Left renal pelvis (tissue), 4 donors: ENCODE measurements at places on chromosomes 5 and 9. TPM values are rescaled to one million over a fixed set of nuclear protein-coding genes. Genes with fewer than 3 reads are reported as not detected.
A peak's percentile ranks its signal among the peaks of the same experiment; 100 is the strongest.

- no peak for DNase-seq
These were observed 72.5 kb downstream of the AP3B1 start for GRCh38 chr5:78221964-78222451.

DNA sequence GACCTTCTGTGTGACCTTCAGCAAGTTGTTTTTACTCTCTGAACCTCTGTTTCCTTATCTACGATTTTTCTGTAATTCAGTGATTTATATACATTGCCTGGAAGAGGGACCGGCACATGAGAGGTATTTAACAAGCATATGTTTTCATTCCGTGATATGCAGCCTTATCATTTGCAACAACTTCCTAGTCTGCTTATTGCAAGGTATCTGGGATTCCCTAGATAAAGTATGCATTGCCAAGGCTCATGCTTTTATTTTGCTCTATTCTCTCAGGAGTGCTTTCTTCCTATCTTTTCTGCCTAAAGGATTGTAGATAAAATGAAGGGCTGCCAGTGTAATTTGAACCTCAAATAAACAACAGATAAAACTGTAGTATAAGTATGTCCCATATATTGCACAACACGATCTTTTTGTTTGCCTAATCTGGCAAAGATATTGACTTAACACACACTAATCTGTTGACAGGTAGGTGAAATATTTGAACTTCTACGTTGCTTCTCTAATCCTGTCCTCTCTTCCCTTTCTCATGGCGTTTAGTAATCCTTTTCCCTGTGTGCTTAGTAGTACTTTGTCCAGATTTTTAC, 377.2 kb upstream of the TNC start:
- DNase-seq: no peak

DNA sequence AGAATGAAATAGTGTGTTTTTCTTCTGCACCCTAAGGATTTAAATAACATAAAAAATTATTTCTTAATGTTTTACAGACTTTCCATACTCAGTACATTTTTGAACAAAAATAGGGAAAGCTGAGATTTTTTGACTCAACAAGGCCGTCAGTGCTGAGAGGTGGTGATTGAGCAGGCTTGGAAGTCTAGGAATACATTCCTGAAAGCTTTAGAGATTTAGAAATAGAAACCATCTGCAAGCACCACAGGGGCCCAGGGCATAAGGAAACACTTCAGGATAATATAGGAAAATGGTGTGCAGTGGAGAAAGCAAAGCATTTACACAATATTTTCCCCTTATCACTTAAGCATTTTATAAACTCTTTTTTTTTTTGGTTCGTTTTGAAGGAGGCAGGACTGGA, 5.2 kb downstream of the BASP1 start:
- no peak for DNase-seq

DNA sequence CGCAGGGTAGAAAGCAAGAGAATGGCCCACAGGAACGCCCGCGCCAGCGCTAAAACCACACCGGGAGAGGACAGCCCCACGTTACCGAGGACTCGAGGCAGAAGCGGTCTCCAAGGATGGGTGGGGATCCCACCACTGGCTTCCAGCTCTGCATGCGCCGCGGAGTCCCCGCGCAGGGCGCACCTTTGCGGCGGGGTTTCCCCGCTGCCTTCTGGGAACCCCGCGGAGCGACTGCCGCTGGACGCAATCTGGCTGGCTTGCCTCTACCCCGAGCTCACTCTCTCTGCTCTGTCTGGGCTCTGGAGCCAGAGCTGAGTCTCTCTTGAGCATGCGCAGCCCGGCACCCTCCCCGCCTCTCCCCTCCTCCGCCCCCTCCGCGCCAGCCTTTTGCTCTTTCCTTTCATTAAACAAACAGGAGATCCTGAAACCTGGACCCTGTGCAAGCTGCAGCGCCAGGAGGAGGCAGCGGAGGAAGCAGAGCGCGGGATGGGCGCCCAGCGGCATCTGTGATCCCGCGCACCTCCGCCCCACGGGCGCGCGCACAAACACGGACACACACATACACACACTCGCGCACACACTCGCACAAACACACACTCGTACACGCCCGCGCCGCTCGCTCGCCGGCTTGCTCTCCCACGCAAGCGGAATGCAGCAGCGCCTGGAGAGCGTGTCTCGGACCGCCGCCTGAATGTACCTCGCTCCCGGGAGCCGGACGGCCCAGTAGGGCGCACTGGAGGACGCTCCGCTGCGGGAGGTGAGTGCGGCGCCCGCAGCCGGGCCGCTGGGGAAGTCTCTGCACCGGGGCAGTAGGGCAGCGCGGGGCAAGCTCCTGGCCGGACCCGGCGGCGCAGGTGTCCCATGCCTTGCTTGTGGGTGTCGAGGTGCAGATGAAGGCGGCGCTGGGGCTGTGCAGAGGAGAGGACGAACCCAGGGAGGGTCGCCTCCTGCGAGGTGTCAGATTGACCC, at the start of gene PLPPR1:
Gene PLPPR1 (plus strand): TSS at position 382 of the 969 bp plus-strand sequence.
- peak; percentile 51 for DNase-seq

DNA sequence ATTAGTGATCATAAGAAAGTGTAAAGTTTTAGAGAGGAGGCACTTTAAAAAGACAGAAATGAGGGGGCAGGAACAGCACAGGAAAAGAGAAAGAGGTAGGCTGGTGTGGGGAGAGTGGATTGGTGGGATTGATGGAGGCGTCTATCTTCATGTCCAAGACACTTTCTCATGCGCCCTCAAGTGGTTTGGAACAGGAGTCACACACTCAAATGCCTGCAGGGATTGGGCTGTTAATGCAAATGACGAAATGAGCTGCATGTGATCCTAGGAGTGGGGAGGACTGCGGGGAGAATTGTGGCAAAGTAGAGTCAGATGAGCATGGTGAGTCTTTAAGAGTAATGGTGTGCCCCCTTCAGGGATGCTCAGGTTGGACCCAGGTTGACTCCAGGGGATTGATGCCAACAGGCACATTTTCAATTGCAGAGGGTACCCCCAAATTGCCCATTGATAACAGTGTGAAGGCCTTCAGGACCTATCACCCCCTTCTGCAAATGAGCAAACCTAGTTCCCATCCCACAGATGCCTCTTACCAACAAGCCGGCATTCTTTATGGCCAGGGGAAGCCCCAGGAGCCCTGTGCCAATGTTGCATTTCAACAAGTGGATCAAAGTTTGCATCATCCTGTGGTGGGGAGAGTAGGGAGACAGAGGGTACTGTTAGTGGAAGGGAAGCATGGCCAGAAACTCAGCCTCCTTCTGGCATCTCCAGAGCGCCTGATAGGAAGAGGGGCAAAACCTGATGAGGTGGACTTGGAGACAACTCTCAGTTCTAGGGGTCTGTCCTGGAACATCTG, 5.3 kb downstream of the SLC36A3 start:
- no peak for DNase-seq

DNA sequence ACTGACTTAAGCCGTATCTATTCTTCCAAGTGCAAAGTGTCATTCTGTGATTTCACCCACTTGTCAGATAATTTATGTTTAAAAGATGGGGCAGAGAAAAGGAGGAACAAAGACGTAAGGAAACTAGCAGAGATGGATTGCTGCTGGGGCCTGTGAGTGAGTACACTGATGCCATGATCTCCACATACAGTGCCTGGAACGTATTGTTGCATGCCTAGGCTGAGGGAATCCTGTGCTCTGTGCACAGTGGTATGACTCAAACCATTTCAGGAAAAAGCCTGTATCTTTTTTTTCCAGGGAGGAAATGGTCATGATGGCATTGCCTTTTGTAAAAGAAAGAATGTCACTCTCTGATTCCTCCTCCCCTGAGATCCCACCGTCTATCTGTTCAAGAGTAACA, 359.5 kb upstream of the ADAMTS16 start:
- DNase-seq: no peak

DNA sequence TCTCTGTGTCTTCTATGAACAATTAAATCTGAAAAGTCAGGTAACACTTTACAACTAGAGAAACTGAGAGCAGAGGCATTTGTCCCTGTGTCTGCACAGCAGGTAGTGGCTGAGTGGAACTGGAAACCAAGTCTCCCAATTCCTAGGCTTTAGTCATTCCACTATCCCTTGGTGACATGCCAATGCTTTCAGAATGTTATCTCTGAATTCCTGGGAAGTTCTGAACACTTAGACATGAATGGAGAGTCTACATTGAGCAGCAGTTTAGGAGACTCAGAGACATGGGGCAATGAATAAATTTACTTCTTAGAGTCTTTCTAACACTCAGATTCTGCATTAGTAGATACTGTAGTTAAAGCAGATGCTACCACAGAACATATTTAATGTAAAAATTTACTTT, 94.8 kb upstream of the APC start:
- no peak for DNase-seq

DNA sequence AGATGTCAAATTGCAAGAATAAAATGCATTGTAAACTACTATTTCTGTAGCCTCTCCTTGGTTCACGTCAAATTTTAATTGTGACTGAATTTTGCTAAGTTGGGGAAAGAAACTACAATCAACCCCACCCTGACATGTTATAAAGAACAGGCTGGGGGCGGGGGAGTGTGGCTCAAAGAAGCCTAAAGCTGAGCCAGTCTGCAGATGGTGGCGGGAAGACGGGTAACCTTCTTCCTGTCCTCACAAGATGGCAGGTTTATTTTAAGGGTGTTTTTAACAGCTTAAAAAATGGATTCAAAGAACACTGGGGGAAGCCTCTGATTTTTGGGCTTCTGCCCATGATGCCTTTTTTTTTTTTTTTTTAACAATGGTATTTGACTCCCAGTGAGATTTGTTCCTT, 68.5 kb upstream of the MELK start:
- DNase-seq: no peak

DNA sequence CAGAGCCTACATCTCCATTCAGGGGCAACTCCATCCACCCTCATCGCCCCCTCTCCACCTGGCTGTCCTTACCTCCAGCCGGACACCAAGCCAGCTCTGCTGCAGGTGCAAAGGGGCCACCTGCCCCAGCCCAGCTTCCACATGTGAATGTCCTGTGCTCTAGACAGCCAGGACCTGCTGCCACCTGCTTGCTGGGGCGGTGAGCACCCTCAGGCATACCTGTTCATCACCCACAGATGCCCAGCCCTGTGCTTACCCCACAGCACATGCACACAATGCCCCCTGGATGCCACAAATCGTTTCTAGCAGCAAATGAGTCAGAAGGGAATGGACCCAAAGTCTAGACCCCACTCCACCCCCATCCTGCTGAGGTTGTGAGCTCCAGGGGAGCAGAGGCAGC, 13.3 kb upstream of the NKD2 start:
- no peak for DNase-seq

GRCh38 chr9:93974151-93974550, 19.0 kb upstream of the BARX1 start:
- no peak for DNase-seq

DNA sequence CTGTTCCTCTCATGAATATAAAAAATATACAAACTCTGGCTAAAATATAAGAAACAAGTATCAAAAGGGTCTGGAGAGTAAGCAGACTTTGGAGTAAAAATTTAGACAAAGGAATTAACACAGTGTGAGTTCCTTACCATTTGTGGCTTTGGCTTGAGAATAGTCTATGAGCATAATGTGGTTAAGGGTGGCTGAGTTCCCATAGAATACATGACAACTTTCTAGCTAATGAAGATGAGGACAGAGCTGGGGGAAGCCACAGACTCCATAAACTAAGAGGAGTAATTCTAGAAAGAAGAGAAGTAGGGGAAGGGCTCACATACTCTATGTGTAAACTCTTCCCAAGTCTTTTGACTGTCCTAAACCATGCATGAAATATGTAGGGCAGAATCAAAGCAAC, 79.4 kb downstream of the CAAP1 start:
- DNase-seq: no peak

DNA sequence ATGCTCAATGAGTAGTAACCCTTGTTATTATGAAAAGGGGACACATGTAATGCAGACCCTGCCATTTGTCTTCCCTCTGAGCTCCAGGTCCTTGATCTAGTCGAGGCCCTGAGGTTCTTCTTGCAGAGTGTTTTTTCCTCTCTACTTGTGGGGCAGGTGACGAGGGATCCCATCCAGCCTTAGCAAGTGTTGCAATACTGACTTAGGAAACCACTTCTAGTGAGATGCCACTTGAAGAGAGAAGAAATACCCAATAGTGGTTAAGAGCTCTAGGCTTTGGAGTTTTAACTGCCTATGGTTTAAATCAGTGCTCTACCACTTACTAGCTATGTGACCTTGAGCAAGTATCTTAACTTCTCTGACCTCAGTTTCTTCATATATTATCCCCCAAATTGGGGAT, 10.2 kb downstream of the PPARGC1B start:
- DNase-seq: no peak

DNA sequence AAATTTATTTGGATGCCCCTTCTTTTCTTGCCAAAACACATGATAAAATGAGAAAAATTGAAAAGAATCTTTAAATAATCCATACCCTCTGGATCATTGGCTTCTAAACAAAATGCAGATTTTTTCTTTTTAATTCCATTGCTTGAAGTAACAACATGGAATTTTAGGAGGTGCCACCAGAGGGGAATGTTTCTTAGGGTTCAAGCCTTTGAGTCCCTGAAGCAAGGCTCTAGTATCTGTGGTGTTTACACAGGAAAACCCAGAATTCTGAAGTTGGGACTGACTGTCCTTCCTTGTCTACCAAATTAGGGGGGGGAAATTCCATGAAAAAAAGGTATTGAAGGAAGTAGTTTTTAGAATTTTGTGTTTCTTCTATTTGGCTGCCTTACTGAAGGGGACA, 69.4 kb downstream of the LMNB1 start:
- no peak for DNase-seq

- no peak for DNase-seq
These were observed 134.8 kb upstream of the PPP1R2B start for GRCh38 chr5:156715287-156715686.

GRCh38 chr5:50663636-50664035, 2.8 kb upstream of the PARP8 start:
- no peak for DNase-seq

Gene WNT8A
- polyA plus RNA-seq: 0.19 TPM

Gene RGS7BP
- 7.0 TPM for polyA plus RNA-seq

Gene ACER2
- polyA plus RNA-seq: 21.2 TPM

Gene HAPLN1
- 10.0 TPM for polyA plus RNA-seq

Gene UBE2QL1
- polyA plus RNA-seq: 1.1 TPM

Gene CDKN2B
- polyA plus RNA-seq: 0.12 TPM

Gene DDX4
- not detected for polyA plus RNA-seq

Gene TCF7
- 13.8 TPM for polyA plus RNA-seq
